ENCODE measurements at places on chromosomes 4 and X.

- no peak for DNase-seq
Measured at GRCh38 chrX:120137439-120137838, 21.0 kb upstream of the RHOXF2 start.

DNA sequence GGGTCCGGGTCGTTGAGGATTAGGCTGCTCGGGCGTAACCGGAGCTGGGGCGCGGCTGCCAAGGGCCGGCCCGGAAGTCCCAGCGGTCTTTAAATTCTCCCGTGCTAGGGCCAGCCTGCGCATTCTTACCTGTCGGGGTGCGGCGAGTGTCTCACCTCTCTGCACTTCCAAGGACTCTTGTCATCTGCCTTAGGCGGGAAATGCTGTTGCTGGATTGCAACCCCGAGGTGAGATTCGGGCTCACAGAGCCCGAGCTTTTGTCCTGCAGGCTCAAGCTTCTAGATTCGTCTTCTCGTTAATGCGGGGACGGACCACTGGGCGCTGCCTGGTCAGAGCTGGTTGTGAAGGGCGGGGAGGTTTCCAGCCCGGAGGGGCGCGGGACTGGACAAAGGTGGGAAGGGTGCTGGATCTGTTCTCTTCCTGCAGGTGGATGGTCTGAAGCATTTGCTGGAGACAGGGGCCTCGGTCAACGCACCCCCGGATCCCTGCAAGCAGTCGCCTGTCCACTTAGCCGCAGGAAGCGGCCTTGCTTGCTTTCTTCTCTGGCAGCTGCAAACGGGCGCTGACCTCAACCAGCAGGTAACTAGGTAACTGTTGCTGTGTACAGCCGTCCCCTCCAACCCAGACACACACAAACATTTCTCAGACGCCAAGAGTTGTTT is at the start of gene ANKRD37:
TSS of gene ANKRD37 (plus strand) at position 118 of the 662 bp plus-strand sequence. CDS start at position 201, 83 bp downstream.
- peak; percentile 38 for DNase-seq

GRCh38 chrX:7261672-7262332 is 113.8 kb upstream of the PUDP start:
- DNase-seq = no peak

DNA sequence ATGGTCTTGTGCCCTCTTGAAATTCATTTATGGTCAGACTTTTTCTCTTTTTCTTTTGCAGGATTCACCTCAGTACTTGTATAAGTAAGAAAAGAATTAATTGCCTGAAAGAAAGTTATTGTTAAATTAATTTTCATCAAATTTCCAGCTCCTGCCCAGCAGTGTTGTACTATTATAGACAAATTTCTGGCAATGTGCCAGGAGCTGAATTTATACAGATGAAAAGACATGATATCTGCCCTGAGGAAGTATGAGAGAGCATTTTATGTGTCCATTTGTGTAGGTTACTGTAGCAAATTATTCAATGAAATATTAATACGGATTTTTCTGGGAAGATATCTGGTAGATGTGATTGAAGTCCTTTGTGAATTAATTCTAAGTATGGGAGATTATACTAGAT is 2371.5 kb upstream of the TENM3 start:
- DNase-seq = no peak

DNA sequence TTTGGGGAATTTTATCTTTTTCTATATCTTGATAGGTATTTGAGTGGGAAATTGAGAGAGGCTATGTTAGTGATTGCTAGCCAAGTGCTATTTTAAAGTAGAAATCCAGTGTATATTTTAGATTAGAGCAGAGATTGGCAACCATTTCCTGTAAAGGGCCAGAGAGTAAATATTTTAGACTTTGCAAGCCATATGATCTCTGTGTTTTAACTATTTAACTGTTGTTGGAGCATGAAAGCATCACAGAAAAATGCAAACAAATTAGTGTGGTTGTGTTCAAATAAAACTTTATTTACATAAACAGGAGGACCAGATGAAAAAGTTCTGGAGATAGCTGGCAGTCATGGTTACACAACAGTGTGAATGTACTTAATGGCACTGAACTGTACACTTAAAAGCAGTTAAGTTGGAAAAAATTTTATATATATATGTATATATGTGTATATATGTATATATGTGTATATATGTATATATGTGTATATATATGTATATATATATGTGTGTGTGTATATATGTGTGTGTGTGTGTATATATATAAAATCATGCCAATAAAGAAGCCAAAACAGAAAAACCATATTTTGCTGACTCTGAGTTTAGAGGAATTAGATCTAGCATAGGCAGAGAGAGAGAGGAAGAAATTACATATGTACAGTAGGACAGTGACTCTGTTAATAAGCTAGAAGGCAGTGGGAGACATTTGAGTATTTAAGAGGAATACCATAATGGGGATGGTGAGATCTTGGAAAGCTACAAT is 83.4 kb downstream of the TMEM164 start:
- peak; percentile 39 for DNase-seq

DNA sequence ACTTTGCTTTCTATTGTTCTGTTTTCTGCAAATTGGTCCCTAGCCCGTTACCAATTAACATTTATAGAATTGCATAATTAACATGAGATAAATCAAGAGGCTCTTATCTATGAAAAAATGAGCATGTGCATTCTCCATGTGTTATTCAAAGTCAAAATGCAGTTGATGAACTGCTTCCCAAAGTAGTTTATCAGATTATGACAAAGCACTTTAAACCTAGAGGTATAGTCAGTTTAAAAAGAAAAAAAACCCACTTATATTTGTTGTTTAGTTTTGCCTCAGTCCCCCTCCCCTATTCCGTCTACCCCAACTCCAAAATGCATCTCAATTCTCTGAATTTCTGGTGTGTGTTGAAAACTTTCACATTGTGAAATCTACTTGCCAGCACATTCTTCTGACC is 119.5 kb downstream of the ATXN3L start:
- no peak for DNase-seq

DNA sequence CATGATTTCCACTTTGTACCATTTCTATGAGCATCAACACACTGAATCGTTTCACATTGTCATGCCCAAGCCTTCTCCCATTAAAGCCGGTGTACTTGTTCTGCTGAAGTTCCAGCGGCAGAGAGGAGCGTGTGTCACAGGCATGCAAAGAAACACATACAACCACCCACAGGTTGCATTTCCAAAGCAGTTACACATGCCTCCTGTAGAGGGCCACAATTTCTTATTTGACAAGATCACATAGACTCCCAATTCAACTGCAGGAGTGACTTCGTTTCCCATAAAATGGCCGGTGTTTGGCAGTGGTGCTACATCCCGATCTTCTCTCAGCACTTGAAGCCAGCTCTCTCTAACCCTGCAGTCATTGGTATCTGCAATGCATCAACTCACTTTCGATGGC is 992.6 kb downstream of the NLGN4X start:
- no peak for DNase-seq

DNA sequence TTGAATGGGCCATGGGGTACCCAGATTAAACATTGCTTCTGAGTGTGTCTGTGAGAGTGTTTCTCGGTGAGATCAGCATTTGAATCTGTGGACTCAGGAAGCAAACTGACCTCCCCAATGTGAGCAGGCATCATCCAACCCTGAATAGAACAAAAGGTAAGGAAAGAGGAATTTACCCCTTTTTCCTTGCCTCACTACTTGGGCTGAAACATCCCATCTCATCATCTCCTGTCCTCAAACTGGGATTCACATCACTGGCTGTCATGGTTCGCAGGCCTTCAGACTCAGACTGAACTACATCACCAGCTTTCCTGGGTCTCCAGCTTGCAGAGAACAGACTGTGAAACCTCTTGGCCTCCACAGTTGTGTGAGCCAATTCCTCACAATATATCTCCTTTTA is 47.1 kb downstream of the TEC start:
- no peak for DNase-seq

Measured in astrocyte (in vitro differentiated cells and primary cell).